Astrocyte (in vitro differentiated cells and primary cell): ENCODE measurements at places on chromosomes 16 and 17.

DNA sequence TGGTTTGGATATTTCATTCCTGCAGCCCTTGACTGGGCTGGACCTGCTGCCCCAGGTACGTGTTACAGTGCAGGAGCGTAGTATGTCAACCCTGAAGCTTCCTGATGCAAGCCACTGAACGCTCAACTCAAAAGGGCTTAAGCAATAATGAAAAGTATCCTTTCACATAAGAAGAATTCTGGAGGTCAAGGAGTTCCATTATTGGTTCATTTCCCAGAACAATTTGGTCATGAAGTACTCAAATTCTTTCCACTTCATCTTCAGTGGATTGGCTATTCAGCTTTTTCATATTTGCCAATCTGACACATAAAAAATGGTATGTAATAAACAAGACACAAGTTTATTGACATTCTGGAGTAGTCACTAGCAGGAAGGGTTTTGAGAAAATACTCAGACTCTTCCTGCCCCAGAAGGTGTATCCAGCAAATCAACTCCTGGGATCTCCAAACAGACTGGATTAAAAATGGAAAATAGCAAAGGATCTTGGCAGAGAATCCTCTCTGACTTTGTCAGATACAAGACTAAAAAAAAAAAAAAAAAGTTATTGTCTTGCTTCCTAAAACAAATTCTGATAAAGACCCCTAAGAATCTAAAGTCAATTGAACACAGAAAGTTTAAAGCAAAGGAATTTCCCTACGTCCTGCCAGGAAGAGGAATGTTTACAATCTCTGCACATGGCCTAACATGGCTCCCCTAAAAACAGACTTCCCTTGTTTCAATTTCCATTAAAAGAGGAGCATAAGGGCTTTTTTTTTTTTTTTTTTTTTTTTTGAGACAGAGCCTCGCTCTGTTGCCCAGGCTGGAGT is 37.5 kb upstream of the WSB1 start:
- DNase-seq: peak; percentile 83
- no peak overlapping the region for H3K27ac ChIP-seq
- H3K36me3 ChIP-seq: no peaks in the 10 kb centered on the region
- no peaks in the 10 kb centered on the region for H3K27me3 ChIP-seq
- no peak overlapping the region for H3K4me3 ChIP-seq

DNA sequence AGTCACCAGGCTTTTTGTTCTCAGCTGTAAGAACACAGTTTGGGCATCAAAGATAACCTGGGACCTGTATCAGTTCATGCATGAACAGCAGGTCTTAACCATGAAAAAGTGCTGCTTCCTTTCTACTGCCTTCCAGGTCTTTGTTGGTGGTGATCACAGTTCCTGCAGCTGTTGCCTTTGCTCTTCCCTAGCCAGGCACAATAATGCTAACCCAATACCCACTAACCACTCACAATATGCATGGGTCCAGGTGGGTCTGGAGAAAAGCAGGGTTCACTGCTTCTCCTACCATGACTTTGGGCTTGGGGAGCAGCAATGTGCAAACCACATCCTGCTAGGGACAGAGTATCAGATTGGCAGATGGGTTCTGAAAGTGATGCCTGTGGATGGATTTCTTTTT is 396.9 kb downstream of the UTP18 start:
- H3K4me3 ChIP-seq: no peak overlapping the region
- no peak for DNase-seq
- H3K27me3 ChIP-seq: no peaks in the 10 kb centered on the region
- H3K36me3 ChIP-seq: no peaks in the 10 kb centered on the region
- no peaks in the 10 kb centered on the region for H3K4me1 ChIP-seq
- H3K27ac ChIP-seq: no peak overlapping the region

DNA sequence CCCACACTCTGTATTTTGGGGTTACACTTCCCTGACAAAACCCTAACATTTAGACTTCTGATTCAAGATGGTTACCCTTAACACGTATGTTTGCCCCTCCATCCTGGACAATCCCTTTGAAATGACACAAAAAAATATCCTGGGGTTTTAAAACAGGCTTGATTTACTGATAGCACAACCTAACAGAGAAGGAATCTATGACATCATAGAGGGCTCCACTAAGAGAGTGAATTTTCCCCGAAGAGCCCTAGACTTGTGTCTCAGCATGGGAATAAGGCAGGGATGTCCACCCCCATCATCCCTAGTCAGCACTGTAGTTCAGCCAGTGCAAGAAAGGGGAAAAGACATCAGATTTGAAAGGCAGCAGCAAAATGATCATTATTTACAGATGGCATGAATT is 15.8 kb upstream of the SRCIN1 start:
- H3K27me3 ChIP-seq: peaks cover 2% of the 10 kb centered on the region
- no peak for DNase-seq
- no peaks in the 10 kb centered on the region for H3K36me3 ChIP-seq
- no peak overlapping the region for H3K27ac ChIP-seq
- H3K4me1 ChIP-seq: no peaks in the 10 kb centered on the region

GRCh38 chr16:9351841-9352434 is 260.5 kb downstream of the HAPSTR1 start:
- no peak overlapping the region for H3K27ac ChIP-seq
- no peak for DNase-seq
- no peaks in the 10 kb centered on the region for H3K36me3 ChIP-seq
- no peak overlapping the region for H3K4me3 ChIP-seq

GRCh38 chr17:76404256-76404655 is 19.8 kb downstream of the SPHK1 start:
- H3K4me3 ChIP-seq: no peak overlapping the region
- H3K4me1 ChIP-seq: no peaks in the 10 kb centered on the region
- no peak overlapping the region for H3K27ac ChIP-seq

DNA sequence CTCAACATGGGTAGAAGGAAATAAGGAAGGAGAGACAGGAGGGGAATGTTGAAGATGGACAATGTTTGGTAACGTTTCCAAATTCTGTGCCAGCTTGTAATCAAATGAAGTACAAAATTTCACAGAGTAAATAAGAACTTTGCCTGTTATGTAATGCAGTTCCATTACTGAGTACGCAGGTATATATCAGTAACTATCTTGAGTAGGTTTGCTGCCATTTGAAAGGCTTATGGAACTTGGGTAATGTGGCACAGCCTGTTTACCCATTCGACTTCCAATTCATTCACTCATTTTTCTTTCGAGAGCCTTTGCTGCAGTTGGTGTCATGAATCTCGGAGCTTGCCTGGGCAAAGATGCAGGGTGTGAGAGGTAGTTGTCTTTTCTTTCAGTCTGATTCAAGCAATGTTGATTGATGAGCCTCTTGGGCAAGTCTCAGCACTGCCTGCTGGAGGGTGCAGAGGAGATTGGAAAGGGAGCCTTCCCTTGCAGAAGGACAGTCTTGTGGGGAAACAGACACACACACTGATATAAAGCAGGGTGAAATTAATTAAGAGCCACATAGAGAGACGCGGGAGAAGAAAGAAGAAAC is 53.4 kb downstream of the ZNF18 start:
- no peaks in the 10 kb centered on the region for H3K27me3 ChIP-seq
- DNase-seq: no peak
- no peaks in the 10 kb centered on the region for H3K36me3 ChIP-seq
- H3K4me3 ChIP-seq: no peak overlapping the region
- H3K4me1 ChIP-seq: peaks cover 3% of the 10 kb centered on the region

DNA sequence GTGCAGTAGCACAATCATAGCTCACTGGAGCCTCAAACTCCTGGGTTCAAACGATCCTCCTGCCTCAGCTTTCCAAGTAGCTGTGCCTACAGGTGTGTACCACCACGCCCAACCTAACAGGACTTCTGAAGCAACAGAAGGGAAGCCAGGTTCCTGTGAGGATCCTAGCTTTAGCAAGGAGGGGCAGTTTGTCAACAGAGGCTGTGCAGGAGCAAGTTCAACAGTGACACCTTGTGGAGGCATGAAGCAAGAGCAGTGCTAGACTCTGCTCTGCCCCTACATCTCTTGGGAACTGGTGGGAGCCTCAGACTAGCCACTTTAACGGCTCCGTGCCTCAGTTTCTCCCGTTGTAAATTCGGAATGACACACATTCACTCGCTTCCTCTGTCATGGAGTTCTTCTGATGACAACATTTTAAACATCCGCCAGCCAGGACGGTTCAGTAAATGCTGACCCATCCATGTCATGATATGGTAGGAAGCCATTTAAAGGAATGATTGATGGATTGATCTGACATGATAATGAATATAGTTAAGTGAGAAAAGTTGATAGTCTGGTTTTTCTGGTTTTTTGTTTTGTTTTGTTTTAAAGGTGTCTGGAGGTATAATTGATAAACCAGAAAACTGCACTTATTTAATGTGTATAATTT is 218.7 kb downstream of the MRTFB start:
- DNase-seq: no peak
- H3K4me1 ChIP-seq: peaks cover 8% of the 10 kb centered on the region
- no peak overlapping the region for H3K4me3 ChIP-seq
- H3K36me3 ChIP-seq: no peaks in the 10 kb centered on the region

- H3K36me3 ChIP-seq: no peaks in the 10 kb centered on the region
- no peaks in the 10 kb centered on the region for H3K27me3 ChIP-seq
- H3K27ac ChIP-seq: no peak overlapping the region
- no peak for DNase-seq
- H3K4me1 ChIP-seq: peaks cover 75% of the 10 kb centered on the region
Observed at GRCh38 chr17:40312131-40312731, 3.3 kb downstream of the RARA start.

DNA sequence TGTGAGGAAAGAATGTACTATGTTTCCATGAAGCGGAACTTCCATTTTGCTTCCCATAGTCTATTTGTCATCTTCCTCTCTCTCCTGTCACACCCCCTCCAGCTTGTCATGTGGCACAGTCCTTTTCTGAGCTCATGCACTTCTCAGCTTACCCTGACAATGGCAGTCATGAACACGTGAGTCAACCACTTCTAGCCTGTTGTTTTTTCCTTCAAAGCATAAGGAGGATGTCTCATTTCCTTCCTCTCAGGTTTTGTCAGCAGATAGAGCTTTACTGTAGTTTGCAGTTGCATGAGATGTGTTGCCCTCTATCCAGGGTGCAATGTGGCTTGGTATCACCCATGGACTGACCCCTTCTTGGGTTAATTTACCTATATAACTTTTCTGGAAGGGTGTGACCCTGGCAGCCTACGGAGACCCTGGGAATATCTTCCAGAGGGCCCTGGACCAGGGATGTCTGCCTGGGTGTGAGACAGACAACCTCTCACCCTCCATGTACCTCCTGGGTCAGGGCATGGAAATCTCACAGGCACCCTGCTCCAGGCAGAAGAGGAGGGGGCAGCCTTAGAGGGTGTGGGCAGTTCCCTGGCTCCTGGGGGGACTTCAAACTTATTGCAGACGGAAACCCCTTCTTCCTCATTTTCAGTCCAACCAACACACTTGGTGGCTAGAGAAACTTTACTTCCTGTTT is 4.0 kb upstream of the ZNF267 start:
- peaks cover 10% of the 10 kb centered on the region for H3K4me1 ChIP-seq
- H3K4me3 ChIP-seq: no peak overlapping the region

- no peak for DNase-seq
- no peaks in the 10 kb centered on the region for H3K4me1 ChIP-seq
- no peak overlapping the region for H3K4me3 ChIP-seq
- H3K27ac ChIP-seq: no peak overlapping the region
- no peaks in the 10 kb centered on the region for H3K36me3 ChIP-seq
- H3K27me3 ChIP-seq: peaks cover 7% of the 10 kb centered on the region
Observed at GRCh38 chr17:55549140-55549539, 37.9 kb upstream of the SMIM36 start.

DNA sequence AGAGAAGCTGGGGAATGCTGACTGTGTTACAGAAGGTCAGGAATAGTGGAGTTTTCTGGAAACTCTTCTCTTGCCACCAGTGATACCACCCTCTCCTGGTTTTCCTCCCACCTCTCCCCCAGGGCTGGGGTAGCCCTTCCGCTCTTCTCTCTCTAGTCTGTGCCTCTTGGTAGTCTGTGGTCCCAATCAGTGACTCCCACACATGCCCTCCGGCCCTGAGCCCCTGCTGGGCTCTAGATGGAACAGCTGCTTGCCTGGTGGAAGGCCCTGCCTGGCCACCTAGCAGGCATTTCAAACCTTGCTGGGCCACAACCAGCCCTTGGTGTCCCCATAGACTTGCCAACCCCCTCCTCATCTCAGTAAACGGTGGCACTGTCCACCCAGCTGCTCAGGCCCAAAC is 15.2 kb upstream of the MTSS2 start:
- H3K27ac ChIP-seq: no peak overlapping the region
- H3K27me3 ChIP-seq: no peaks in the 10 kb centered on the region
- H3K4me1 ChIP-seq: peaks cover 44% of the 10 kb centered on the region
- no peak for DNase-seq
- no peak overlapping the region for H3K4me3 ChIP-seq

GRCh38 chr17:67015001-67015400 is 29.4 kb upstream of the CACNG1 start:
- no peak overlapping the region for H3K4me3 ChIP-seq
- H3K27ac ChIP-seq: no peak overlapping the region
- H3K36me3 ChIP-seq: no peaks in the 10 kb centered on the region
- DNase-seq: no peak

DNA sequence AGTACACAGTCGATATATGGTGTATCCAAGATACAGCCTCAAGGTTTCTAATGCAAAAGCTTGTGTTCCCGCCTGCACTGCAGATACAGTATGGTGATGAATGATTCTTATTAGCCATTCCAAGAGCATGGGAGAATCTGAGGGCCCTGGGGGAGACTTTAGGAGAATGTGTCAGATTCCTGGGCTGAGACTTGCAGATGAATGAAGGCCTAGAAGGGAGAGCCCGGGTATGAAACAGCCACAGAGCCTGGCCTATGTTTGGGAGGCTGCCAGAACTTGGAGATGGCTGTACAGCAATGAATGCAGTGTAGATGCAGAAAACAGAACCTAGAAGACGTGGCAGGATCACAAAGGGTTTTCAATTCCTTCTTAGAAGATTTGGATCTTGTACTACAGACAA is 510.7 kb downstream of the HAPSTR1 start:
- no peak overlapping the region for H3K4me3 ChIP-seq
- no peaks in the 10 kb centered on the region for H3K36me3 ChIP-seq
- DNase-seq: no peak
- no peak overlapping the region for H3K27ac ChIP-seq
- no peaks in the 10 kb centered on the region for H3K4me1 ChIP-seq

DNA sequence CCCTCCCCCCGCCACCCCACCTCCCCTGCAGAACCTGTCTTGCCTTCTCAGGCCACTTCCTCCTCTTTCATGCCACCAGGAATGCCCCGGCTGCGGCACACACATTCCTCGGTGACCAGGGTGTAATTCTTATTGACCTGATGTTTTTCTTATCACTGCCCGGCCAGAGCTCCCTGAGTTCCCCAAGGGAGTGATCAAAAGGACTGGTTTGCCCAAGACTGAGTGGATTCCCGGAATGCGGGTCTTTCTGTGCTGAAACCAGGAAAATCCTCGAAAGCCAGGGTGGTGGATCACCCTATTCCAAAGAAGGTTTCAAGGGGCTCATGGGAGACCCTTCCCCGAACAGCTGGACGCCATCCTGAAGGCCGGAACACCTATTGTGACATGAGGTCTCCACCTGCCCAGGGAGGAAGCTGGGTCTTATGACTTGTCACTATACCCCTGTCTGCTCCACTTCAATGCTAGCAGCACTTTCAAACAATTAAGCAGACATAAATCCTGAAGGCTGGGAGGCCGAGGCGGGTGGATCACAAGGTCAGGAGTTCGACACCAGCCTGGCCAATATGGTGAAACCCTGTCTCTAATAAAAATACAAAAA is 53.0 kb upstream of the RPL38 start:
- H3K36me3 ChIP-seq: no peaks in the 10 kb centered on the region
- H3K27ac ChIP-seq: no peak overlapping the region
- H3K4me3 ChIP-seq: no peak overlapping the region
- DNase-seq: no peak
- no peaks in the 10 kb centered on the region for H3K27me3 ChIP-seq
- H3K4me1 ChIP-seq: no peaks in the 10 kb centered on the region
